Stimulated activated CD4-positive, alpha-beta T cell treated with anti-CD3 and anti-CD28 coated beads, Interleukin-15, amount 100 ng/mL, for 1 hour (primary cell): ENCODE measurements at places on chromosomes 12 and 14.

GRCh38 chr12:21220266-21220665 lies 89.3 kb downstream of the SLCO1B1 start:
- no peak for DNase-seq

DNA sequence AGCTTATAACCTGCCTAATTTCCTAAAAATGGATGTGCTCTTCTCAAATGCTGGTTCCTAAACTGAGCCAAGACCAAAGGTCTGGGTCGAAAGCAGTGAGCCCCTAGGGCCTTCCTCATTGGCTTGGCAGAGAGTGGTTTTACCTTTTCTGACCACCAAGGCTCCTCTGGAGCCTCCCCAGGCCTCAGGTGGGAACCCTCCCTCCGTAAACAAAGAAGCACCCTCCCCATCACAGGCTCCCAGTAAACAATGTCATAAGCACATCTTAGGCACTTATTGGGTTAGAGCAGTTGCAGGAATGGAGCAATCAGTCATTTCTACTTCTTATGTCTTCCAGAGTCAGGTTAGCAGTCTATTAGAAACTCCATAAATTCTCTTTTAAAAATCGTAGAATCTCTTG lies 6.0 kb downstream of the CHPT1 start:
- DNase-seq = no peak

- DNase-seq = no peak
Measured at GRCh38 chr12:131591714-131592709, 118.9 kb upstream of the SFSWAP start.

DNA sequence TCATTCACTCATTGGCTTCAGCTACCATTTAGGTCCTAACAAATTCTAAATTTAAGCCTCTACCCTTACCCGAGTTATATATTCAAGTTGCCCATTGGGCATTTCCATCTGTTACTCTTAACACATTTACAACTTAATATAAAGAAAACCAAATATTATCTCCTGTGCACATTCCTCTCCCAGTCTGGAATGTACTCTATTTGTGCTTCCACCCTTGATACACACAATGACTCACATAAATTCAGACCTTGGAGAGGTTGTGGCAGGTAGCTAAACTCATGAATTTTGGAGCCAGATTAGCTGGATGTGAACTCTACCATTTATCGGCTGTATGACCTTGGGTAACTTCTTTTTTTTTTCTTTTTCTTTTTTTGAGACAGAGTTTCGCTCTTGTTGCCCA lies 51.1 kb downstream of the BRMS1L start:
- DNase-seq = no peak

DNA sequence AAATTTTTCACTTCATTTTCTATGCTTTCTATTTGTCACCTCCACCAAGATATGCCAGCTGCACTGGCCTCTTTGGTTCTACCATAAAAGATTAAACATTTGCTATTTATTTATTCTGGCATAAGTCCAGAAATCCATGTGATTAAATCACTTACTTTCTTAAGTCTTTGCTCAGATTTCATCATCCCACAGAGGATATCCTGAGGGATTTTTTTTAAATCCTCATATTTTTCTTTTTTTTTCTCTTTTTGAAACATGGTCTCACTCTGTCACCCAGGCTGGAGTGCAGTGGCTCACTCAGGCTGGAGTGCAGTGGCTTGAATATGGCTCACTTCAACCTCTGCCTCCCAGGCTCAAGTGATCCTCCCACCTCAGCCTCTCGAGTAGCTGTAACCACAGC lies 645.4 kb upstream of the ATXN7L3B start:
- DNase-seq = no peak

DNA sequence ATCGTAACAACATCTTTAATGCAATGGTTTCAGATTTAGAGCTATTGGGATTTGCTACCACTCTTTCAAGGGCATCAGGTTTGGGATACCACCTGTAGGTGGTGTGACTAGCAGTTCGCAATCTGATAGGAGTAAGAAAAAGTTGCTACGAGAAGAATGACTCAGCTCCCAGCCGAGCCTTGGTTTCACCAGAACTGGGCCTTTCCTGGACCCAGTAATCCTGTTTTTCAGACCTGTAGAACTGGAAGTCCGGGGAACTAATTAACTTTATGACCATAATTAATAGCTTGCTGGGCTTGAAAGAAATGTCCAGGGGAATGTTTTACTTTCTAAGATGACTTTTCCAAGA lies 770 bp downstream of the ABHD4 start:
- DNase-seq = no peak

GRCh38 chr14:80434574-80435321 lies 223.4 kb upstream of the DIO2 start:
- no peak for DNase-seq

DNA sequence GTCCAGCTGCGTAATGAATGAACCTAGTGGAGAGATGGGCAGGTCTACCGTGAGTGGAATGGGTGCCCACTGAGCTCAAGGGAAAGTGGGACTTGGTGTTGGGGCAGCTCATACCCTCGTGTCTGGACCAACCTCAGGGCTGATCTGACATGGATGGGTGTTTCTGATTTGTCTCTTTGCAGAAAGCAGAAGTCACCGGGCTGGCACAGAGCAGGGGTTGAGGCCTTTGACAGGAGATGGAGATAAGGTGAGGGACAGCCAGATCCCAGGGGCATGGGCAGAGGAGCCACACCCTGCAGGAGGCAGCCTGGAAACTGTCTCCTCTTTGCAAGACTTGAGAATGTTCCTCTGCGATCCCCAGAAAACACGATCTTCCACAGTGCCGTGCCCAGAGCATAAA lies 20.9 kb upstream of the PPP1CC start:
- no peak for DNase-seq

- peak; percentile 5 for DNase-seq
Measured at GRCh38 chr14:51652168-51653078, 713 bp downstream of the FRMD6 start.

- DNase-seq = no peak
Measured at GRCh38 chr14:85566603-85567002, 36.7 kb downstream of the FLRT2 start.

GRCh38 chr12:70264067-70264867 lies 21.0 kb downstream of the CNOT2 start:
- no peak for DNase-seq

DNA sequence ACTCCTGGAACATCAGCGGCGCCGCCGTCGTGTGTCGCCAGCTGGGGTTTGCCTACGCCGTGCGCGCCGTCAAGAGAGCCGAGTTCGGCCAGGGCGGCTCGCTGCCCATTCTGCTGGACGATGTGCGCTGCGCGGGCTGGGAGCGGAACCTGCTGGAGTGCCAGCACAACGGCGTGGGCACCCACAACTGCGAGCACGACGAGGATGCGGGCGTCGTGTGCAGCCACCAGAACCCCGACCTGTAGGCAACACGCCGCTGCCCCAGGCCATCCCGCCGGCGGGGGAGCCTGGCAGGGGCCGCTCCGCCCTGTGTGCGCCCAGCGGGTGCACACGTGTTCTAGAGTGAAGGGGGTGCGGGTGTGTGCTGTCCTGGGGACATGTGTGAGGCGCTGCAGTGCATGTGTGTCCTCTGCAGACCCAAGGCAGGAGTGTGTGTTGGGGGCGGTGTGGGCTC lies 8.7 kb upstream of the CYP46A1 start:
- no peak for DNase-seq

- no peak for DNase-seq
Measured at GRCh38 chr12:130084359-130084758, 77.9 kb upstream of the FZD10 start.

- DNase-seq = no peak
Measured at GRCh38 chr12:103698752-103699560, 111.9 kb downstream of the STAB2 start.

- DNase-seq = no peak
Measured at GRCh38 chr12:69824966-69825560, at the start of gene MYRFL. Gene MYRFL, plus strand, starts transcription at chr12:69825227. Its CDS starts 291 bp downstream, at chr12:69825518.

GRCh38 chr14:55301437-55302121 lies 30.4 kb downstream of the FBXO34 start:
- no peak for DNase-seq

DNA sequence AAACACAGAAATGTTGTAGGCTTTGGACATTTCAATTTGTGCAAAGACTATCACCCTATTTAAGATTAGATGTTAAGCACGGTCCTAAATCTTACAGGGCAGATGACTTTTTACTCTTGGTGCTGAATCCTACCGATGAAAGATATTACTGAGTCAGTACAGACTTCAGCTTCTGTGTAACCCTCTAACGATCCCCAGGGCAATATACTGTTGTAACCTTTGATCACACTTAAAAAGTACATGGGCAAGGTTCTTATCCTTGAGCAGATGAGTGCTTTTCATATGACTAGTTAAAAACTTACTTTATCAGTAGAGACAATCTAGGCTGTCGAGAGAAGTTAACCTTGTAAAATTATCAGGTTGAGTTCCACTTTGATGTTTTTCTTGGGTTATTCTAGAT lies 22.5 kb downstream of the PDE3A start:
- no peak for DNase-seq

DNA sequence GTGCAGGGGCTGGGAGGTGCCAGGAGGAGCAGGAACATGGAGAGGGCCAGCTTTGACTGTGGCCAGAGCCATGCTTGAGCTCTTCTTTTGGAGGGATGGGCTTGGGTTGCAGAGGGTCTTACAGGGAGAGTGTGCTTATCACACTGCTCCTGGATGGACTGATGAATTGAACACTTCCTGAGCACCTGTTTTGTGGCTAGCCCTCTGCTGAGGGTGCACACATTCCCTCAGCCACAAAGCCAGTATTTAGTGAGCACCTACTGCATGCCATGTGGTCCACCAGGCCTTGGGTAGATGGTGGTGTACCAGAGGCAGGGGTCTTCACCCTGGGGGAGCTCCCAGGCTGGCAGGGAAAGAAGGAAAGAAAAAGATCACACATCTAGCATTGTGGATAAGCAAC lies 118.9 kb downstream of the SLC25A47 start:
- no peak for DNase-seq

GRCh38 chr14:20530771-20531571 lies 25.6 kb downstream of the RNASE10 start:
- peak; percentile 52 for DNase-seq

DNA sequence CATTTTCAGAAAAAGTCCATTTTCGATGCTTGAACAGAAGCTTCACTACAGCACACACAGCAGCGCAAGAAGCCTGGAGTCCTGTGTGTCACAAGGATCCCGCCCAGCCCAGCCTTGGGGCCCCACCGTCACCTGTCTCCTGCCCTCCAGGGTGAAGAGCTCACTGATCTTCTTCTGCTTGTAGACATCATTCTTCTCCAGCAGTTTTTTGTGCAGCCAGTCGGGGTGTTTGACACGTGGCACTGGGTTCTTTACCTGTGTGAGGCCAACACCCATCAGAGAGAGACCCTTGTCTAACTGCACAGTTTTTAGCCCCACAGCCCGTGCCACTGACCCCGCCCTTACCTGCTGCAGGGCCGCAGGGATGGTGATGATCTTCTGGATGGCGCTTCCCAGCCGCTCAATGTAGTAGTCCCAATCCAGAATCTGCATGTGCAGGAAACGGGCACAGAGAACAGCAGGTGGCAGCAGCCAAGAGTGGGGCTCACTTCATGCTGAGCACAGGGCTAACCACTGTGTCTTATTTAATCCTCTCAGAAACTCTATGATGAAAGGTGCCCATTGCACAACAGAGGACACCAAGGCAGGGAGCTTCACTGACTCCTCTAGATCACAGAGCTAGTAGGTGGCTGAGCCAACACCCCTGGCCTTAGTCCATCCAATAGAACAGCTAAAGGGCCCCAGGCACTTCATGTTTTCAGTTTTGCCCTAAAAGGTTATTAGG lies 30.0 kb downstream of the POLE start:
- DNase-seq = no peak

DNA sequence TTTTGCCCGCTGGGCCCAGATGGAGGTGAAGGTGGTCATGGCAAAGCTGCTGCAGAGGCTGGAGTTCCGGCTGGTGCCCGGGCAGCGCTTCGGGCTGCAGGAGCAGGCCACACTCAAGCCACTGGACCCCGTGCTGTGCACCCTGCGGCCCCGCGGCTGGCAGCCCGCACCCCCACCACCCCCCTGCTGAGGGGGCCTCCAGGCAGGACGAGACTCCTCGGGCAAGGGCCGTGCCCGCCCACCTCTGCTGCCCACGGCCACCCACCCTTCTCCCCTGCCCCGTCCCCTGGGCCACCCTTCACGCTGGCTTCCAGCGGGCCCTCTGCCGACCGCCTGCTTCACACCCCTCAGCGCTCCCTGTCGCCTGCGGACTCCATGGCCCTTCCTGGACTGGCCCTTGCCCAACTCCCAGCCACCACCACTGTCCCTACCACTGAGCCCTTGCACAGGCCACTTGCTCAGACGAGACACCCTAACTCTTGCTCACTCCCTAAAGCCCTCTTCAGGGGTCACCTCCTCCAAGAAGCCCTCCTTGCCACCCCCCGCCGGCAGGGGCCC lies 42.5 kb downstream of the CYP46A1 start:
- no peak for DNase-seq

- no peak for DNase-seq
Measured at GRCh38 chr12:115190010-115190770, 506.2 kb upstream of the TBX3 start.

GRCh38 chr14:50360851-50361250 lies 35.8 kb downstream of the CDKL1 start:
- DNase-seq = no peak

DNA sequence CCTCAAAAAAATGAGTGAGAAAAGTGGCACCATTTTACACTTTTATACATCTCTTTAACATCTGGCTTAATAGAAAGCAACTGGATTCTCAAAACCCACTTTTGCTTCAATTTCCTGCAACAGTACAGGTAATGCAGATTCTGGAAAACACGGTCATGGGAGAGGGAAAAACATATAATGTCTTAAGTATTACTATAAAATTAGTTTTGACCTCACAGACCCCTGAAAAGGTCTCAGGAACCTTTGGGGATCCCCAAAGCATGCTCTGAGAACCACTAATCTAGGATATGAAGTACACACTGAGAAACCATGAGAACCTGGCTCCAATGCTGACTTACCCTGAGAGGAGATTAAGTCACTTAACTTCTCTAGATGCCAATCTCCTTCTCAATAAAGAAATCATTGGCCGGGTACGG lies 64.7 kb downstream of the PPP2R5E start:
- DNase-seq = no peak

- DNase-seq = no peak
Measured at GRCh38 chr12:102394200-102394599, 86.2 kb downstream of the IGF1 start.

- no peak for DNase-seq
Measured at GRCh38 chr14:33938131-33938949, 12.5 kb downstream of the EGLN3 start.

- no peak for DNase-seq
Measured at GRCh38 chr12:121653999-121654398, 15.5 kb downstream of the MORN3 start.

- DNase-seq = no peak
Measured at GRCh38 chr14:70811050-70811449, 1.7 kb upstream of the MAP3K9 start.

- DNase-seq = no peak
Measured at GRCh38 chr14:66247662-66248193, 238.4 kb upstream of the CCDC196 start.

GRCh38 chr14:64865109-64865508 lies 14.6 kb downstream of the SPTB start:
- DNase-seq = no peak

DNA sequence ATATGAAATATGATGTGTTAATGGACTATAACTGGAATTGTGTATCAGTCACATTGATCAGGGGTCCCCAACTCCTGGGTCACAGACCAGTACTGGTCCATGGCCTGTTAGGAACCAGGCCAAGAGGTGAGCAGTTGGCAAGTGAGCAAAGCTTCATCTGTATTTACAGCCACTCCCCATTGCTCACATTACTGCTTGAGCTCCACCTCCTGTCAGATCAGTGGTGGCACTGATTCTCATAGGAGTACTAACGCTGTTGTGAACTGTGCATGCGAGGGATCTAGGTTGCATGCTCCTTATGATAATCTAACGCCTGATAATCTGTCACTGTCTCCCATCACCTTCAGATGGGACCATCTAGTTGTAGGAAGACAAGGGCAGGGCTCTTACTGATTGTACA lies 72.3 kb downstream of the CDK17 start:
- DNase-seq = no peak
